ENCODE measurements at places on chromosomes 11 and 22. TPM values are rescaled to one million over a fixed set of nuclear protein-coding genes. Genes with fewer than 3 reads are reported as not detected.

The LRRC56 gene
- total RNA-seq = 1.1 TPM

DNA sequence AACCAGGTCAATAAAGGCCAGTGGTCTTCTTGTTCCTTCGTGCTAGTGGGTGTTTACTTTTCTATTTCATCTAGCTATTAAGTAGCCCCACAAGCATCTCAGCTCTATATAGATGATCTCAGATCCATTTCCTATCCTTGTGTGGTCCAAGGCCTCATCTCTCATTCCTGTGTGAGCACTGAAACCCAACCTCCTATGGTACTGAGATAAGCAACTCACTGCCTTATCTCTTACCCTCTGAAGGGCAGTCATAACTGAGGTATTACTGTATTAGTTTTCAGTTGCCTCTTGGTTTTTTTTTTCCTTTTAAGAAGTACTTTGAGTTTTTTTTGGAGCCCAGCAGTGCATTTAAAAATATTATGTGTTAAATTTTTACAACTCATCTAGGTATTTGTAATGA is 28.3 kb downstream of the ACER3 start:
- no peak for DNase-seq

- no peak for DNase-seq
Observed at GRCh38 chr22:29726512-29727130, 6.8 kb downstream of the CABP7 start.

- no peak for DNase-seq
Observed at GRCh38 chr11:105740164-105740903, 130.5 kb downstream of the GRIA4 start.

All from occipital lobe (tissue), 3 donors.